ENCODE measurements at places on chromosomes 2 and 18.
A peak's percentile ranks its signal among the peaks of the same experiment; 100 is the strongest.

GRCh38 chr2:12723736-12724463 lies 7.2 kb downstream of the TRIB2 start:
- DNase-seq = no peak

GRCh38 chr2:239000500-239001073 lies 152.7 kb downstream of the TWIST2 start:
- no peak for DNase-seq

GRCh38 chr2:222499226-222499625 lies 74.9 kb downstream of the SGPP2 start:
- DNase-seq = no peak

- peak; percentile 87 for DNase-seq
These were observed 160.9 kb downstream of the ZEB2 start for GRCh38 chr2:144358979-144359541.

- no peak for DNase-seq
These were observed 1662.1 kb upstream of the NXPH2 start for GRCh38 chr2:140442319-140442718.

- no peak for DNase-seq
These were observed 72.9 kb upstream of the PAX8 start for GRCh38 chr2:113351375-113352355.

GRCh38 chr2:180359522-180360282 lies 352.6 kb upstream of the CWC22 start:
- DNase-seq = peak; percentile 65

DNA sequence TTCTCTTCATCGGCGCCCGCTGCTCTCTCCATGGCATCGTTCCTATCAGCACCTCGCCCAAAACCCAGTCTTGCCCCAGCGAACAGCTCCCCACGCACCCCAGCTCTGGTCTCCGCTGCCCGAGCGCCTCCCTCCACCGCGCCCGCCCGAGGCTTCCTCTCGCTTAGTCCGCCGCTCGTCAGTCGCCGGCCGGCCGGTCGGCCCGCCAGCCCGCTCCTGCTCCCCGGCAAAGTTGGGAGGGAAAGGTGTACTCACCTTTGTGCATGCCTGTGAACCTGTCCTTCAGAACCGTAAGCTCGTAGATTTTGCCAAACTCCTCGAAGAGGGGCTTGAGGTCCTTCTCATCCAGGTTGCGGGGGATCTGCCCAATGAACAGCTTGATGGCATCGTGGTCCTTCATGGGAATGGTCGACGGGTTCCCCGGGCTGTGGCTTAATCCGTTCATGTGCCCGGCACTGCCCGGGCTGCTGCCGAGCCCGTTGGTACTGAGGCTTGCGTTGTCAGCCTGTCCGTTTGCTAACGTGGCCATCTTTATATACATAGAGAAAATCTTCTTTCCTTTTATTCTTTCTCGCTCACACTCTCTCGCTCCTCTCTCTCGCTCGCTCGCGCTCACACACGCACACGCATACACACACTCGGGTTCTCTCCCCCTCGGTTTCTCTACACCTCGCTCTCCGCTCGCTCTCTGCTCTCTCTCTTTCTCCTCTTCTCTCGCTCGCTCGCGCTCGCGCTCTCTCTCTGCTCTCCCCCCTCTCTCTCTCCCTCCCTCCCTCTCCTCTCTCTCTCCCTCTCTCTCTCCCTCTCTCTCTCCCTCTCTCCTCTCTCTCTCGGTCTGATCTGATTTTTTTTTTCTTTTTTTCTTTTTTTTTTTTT lies at the start of gene CELF4:
Gene CELF4, minus strand, starts transcription at position 698 of the 876 bp plus-strand sequence.
- DNase-seq = no peak

GRCh38 chr2:141417246-141417797 lies 713.5 kb downstream of the LRP1B start:
- no peak for DNase-seq

- DNase-seq = no peak
These were observed 1.1 kb downstream of the GLI2 start for GRCh38 chr2:120736624-120737339.

- DNase-seq = no peak
These were observed 22.7 kb downstream of the IMMT start for GRCh38 chr2:86172610-86173009.

GRCh38 chr2:218395826-218396687 lies 3.6 kb upstream of the CTDSP1 start:
- peak; percentile 98 for DNase-seq

DNA sequence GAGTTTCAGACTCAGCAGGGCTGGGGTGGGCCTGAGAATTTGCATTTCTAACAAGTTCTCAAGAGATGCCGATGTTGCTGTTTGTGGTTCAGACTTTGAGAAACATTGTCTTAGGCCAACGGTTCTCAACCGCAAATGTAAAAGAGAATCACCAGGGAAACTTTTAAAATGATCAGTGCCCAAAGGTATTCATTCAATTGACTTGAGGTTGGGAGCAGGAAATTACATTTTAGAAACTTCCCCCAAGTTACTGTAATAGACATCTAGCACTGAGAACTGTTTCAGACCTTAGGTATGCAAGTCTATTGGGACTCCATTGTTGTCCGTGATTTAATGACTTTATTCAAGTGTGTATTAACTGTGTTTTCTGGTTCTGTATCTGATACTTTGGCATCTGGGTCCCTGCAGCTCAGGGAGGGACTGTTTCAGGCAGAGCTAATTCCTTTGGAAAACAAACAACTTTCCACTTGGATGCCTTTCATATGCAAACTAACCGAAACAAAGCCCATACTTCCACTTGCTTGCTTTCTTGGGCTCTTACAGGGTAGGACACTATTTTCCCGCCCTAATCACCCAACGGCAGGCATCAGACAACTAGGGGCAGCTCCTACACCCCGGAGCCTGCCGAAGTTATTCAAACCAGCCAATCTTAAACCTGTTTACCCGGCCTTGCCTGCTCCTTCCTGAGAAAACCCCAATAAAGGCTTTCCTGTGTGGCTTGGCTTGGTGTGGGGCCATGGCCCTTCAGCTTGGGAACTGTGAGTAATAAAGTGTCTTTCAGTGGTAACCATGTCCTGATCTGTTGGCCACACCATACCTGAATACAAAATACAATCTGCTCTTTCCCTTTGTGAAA lies 97.6 kb downstream of the POLE4 start:
- peak; percentile 94 for DNase-seq

- no peak for DNase-seq
These were observed 5.8 kb downstream of the PCARE start for GRCh38 chr2:29068513-29068912.

DNA sequence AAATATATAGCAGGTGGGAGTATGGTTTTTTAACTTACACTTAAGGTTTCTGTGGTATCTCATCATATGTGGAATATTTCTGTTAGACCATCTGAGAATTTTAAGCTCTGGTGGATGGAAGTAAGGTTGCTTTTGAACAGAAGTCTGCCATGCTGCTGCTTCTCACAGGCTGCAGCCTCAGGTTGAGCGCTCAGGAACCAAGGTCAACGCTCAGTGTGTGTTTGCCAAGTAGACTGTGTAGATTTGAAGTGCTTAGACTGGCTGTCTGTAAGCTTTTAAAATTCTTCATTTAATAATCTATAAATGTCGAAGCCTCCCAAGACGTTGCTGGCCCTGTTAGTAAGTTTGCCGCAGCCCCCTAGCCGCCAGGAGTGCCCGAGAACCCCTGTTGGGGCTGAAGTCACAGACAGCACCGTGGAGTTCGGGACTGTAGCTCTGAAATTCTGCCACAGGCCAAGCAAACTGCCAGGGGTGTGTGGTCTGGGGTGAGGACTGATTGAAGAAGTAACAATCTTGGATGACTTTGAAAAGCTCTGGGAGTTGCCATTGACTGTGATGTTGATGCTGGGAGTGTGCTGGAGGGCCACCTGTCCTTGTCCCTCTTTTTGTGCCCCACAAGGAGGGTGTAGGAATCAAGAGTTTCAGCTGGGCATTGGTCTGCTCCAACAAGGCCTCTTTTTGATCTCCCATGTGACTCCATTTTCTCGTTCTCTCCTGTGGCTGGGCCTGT lies 26.9 kb downstream of the INPP4A start:
- DNase-seq = no peak

DNA sequence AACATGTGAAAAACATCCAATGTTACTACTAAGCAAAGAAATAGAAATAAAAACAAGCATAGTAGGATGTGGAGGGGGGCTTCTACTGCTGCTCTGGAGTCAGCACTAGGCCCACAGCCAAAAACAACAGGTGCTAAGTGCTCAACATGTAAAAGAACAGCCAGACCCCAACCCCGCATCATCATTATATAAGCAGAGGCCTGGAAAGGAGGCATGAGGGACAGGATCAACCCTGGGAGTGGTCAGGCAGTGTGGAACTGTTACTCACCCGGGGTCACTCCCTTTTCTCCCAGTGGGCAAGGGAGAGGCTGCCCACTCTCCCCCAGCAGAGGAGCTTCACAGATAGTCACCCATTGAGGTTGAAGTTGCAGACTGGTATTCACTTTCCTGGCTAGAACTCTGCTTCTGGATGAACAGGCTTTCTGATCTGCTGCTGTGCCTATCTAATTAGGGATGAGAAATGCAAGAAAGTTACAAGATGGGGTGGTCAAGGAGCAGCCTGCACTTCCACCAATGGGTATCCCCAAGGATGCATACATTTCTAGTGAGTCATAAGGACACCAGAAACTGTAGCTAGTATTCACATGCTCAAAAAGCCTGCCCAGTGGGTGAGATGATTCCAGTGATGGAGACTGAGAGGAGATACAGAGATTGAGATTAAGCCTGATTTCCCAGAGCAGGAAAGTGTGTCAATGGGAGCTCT lies 480.1 kb upstream of the TCF4 start:
- no peak for DNase-seq

GRCh38 chr2:67572721-67573435 lies 175.7 kb downstream of the ETAA1 start:
- DNase-seq = no peak

- DNase-seq = no peak
These were observed 152.9 kb downstream of the SPP2 start for GRCh38 chr2:234203135-234203984.

DNA sequence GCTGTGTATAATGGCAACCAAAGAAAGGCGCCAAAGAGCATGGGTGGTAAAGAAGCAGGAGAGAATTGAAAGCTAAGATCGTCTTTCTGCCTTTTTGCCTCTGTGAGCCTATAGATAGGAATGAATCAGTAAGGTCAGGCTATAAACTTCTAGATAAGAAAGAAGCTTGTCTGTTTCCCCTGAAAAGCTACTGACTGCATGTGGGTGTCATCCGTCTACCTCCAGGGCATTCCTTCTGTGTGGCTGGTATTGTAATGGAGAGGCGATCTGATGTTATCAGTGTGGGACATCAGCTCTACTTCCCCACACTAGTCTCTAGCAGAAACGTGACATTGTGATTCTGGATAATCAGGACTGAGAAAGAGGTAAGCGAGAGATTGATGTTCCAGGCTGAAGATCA lies 63.4 kb upstream of the PLA2R1 start:
- no peak for DNase-seq

DNA sequence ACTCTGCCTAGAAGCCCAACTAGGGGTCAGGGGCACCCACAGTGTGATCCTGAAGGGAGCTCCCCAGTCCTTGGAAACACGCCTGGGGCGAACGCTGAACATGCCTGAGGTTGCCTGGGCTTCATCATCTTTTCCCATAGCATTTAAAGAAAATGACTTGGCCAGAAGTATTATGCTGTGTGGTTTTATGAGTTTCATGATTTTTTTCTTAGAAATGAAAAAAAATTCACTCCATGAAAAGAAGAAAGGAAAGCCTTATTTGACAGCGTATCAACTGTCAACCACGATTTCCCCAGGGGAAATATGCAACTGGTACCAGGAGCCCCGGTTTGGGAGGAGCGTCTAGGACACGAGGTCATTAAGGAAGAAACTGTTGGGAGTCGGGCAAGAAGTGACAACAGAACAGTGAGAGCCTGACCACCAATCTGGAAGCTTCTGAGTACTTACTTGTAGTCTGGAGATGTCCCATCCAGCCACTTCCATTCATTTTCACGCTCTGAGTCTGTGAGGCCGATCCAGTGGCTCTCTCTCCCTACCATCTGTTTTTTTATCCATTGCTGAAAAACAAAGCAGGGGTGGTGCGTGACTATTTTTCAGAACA lies 63.5 kb upstream of the THOC1 start:
- no peak for DNase-seq

DNA sequence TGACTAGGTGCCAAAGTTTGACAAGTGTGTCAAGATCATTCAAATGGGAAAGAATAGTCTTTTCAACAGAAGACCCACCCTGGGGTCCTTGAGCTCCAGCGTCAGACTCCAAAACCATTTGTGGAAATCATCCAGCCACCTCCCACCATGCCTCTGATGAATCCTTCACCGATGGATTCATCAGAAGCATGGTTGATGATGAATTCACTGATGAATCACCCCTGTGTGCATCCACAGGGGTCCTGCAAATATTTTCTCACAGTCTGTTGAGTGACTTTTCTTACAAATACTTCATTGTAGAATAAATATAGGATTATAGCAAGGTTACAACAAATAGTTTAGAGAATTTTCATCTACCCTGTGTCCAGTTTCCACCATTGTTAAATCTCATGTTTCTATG lies 4.3 kb downstream of the UGT1A9 start:
- DNase-seq = no peak

GRCh38 chr18:77006305-77007175 lies 126.0 kb downstream of the MBP start:
- no peak for DNase-seq

DNA sequence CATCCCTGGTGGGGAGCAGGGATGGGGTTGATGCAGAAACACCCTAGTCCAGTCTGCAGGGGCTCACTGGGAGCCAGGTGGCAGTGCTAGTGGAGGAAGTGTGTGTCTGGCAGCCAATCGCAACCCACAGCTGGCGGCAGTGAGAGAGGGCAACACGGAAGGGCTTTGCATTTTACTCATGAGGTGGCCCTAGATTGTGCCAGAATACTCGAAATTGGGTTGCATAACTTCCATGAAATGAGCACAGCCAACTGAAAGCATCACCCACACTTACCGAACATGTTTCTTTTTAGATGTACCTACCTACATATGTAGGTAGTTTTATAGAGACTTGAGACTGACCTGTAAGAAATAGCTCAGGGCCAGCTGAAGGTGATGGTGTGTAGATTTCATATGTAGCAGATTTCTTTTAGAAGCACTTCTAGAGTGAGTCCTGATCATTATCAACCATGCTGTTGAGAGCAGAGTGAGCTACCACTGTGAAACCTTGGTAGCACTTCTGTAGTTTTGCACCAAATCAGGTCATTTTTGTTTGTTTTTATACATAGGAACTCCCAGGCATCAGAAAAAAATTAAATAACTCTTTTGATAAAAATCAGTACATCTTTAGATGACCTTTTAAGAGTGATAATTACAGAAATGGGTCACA lies 13.0 kb downstream of the IL18R1 start:
- no peak for DNase-seq

GRCh38 chr2:238841542-238842164 lies 6.2 kb upstream of the TWIST2 start:
- DNase-seq = no peak

DNA sequence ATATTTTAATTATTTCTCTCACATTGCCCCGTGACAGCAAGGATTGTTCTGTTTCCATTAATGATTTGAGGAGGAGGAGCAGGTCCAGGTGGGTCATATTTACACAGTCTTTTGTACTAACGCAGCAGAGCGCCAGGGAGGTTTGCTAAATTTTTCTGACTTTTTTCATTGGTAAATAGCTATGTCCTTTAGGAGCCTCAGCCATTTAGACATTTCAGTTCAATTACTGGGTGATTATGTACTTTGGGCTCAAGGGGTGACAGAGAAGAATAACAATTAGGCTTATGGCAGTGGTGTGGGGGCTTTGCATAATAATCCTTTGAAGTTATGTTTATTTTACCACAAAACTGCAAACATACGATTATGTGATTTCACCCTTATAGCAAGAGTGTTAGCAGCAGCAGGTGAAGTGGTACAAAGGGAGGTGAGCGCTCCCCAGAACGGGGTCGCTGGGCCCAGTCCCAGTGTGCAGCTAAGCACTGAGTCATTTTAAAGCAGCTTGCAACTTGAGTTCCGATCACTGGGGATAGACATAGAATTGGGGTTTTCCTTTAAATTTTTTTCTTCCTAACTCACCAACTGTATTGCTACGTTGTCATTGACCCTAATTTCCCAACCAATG lies 80.3 kb downstream of the TSHZ1 start:
- no peak for DNase-seq
